Pulmonary artery endothelial cell (primary cell): ENCODE measurements at places on chromosomes 5 and 9.

- no peak for DNase-seq
Measured at GRCh38 chr5:1247811-1248210, 22.6 kb downstream of the SLC6A18 start.

DNA sequence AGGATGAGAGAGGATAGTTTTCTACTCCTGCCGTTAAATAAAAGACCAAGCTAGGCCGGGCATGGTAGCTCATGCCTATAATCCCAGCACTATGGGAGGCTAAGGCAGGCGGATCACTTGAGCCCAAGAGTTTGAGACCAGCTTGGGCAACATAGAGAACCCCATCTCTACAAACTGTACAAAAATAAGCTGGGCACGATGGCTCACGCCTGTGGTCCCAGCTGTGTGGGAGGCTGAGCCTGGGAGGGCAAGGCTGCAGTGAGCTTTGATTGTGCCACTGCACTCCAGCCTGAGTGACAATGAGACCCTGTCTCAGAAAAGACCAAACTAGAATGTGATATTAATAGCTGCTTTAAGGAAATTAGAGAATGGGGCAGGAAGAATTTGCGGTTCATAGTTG, 158.4 kb downstream of the NIPBL start:
- no peak for DNase-seq

GRCh38 chr5:109759306-109759705, 69.6 kb downstream of the MAN2A1 start:
- DNase-seq: peak; percentile 54

- no peak for DNase-seq
Measured at GRCh38 chr5:126002222-126002897, 420.8 kb upstream of the GRAMD2B start.

DNA sequence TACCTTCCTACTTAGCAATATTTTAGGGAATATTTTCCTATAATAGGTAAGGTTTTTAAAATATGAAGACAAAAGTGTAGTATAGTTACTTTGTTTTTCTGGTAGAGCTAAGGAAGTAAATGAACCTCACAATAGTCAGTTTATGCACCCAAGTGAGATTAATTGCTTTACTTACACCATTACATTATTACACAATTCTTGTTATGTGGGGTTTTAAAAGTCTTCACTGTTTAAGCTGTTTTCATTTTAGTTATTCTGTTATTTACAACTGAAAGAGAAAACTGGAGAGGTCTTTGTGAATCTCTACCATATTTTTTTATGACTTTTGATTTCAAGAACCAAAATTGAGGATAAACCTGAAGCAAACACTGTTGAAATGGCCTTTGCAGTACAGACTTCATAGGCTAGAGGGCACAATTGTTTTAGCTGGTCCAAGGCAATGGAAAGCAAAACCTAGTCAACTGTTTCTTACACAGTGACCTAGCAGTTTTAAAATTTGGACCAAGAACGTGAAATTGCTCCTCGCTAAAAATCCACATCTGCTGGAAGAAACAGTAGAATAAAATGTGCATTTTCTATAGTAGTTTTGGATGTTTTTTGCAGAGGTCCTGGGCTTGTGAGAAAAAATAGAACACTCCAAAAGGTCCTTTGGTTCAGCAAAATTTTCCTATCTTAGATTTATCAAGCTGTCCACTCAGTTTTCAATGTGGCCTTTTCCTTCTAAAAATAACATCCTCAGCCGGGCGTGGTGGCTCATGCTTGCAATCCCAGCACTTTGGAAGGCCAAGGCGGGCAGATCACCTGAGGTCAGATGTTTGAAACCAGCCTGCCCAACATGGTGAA, 66.4 kb upstream of the FER start:
- peak; percentile 20 for DNase-seq

DNA sequence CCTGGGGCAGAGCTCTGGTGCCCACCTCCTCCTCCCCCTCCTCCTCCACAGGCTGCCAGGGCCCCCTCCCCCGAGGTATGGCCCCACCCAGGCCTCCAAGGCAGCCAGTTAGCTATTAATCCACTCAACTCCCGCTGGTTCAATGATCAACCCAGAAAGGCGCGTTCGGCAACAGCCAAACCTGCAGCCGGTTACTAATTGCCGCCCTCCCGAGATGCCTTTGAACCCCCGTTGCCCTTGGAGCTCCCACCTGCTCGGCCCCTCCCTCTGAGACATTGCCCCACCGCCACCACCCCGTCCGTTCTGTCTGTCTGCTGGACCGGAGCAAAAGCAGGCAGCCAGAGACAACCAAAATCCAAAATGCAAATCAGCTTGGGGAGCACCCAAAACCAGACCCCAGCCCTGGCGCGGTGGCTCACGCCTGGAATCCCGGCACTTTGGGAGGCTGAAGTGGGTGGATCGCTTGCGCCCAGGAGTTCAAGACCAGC, 25.8 kb downstream of the NOTCH1 start:
- no peak for DNase-seq

GRCh38 chr5:81121836-81122630, 111.1 kb upstream of the CKMT2 start:
- DNase-seq: no peak

DNA sequence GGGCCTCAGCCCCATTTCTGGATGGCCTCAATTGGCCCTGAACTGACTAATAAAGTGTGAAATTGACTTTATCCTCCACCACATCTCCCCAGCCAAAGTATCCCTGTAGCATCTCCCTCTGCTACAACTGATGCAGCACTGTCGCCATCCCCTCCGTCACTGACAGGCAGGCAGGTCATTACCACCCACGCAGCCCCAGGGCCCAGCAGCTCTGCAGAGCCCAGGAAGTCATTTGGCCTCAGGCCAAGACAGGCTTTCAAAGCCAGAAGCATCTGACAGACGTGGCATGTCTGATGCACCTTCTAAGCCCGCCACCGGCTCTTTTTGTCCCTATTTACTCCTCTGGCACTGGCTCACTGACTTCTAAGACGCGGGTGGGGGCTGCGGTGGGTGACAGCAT, 65.3 kb downstream of the ARHGEF37 start:
- DNase-seq: no peak

- no peak for DNase-seq
Measured at GRCh38 chr9:34559624-34560455, 29.7 kb downstream of the CNTFR start.

DNA sequence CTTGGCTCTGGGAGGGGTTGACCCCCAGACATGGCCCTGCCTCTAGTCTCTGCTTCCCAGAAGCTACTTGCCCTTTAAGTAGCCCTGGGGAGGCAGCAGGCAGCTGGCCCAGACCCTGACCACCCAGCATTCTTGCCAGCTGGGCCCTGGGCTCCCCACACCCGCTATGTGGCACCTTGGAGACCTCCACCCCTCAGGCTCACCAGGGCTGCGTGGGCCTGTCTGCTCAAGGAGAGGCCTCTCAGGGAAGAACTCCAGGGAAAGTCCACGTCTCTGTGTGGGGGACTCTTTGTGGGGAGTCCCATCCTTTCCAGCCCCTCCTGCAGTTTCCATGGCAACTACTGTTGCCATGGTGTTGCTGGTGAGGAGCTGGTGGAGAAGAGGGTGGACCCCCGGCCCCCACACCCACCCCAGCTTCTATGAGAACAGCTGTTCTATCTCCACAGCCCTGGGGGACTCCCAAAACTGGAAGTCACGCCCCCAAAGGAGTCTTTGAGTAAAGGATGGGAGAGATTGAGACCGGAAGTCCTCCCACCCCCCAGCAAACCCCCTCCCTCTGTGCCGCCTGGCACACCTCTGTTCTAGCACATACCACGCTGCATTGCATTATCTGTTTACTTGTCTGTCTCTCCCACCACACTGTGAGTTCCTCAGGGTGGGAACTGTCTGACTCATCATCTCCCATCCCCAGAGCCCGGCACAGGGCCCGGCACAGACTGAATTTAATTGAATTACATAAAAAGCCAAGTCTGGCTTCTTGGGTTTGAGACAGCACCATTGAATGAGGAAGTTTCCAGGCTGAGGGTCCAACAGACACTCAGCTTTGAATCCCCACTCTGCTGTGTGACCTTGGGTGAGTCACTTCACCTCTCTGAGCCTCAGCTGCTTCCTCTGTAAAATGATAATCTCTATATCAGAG, 12.6 kb downstream of the DNM1 start:
- DNase-seq: no peak

DNA sequence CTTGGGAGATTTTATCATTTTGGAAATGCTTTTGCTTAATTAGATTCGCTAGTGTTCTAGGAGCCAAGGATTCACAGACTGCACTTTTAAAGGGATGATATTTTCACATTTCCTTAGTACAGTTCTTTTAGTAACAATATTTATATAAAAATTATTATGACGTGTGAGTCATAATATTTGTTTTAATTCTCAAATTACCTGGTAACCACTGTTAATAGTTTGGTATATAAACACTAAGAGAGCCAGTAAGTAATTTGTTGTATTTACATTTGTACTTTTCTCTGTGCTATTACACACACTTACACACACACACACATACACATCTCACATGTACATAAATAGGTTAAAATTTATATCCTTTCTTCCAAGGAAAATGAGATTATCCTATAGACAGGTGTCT, 58.8 kb upstream of the RAD23B start:
- DNase-seq: no peak

DNA sequence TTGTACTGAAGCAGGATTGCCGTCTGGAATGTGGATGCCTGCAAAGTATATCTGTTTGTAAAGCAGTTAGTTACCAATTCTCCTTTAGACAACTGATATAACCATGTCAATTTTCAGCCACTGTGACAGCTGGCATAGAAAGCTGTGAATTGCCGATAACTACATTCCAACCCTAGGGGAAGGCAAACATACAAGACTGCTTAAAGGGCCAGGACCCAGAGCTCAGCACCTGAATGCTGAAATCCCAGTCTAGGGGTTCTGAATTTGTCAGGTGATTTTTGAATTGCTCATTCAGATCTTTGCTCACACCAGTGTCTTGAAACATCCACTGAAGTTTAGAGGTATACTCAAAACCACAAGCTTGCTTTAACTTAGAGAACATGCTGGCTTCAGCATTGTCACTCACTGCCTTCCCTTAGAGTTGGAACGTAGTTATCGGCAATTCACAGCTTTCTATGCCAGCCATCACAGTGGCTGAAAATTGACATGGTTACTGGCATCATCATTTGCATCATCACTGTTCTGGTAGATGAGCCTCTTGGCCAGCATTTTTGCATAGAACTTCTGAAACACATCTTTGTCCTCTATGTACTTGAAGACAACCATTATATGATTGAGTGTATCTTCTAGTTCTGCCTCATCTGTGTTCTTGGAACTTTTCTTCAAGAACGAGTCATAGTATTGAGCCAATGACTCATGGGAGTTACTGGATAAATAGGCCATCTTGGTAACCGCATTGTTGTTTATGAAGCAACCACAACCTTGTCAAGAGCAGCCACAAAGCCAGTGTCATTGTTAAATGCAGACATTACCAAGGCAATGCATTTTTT, 82.1 kb downstream of the CCDC192 start:
- no peak for DNase-seq

DNA sequence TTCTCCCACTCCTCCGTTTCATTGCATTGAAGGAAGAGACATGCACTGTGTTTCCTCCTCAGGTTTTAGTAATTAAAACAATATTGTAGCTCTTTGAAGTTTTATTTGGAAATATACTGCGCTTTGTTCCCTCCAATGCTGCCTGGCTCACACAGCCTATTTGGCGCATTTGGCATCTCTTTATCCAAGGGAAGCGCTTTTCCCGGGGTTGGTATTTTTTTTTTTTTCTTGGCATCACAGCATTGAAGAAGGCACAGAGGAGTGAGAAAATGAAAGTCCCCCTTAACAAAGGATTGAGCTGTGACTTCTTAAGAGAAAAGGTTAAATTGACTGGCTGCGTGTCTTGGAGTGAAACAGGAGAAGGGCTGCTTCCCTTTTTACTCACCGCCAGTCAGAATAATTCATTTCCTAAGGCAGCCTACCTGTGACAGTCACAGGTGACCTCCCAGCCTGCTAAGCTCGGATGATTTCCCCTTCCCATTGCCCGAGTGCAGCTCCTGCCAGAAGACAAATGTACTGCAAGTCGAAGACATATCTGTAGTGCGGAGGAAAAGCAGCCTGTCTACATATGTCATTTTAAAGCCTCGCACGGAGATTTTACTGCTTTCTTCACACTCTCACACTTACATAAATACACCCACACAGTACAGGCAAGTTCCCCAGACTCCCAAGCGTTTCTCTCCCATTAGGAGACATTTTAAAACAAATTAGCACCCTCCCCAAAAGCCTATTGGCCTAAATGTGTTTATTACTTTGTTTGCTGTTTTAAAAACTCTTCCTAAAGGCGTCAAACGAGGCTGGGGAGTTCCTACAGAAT, 665.5 kb upstream of the ZNF608 start:
- no peak for DNase-seq

GRCh38 chr9:38292480-38292879, 100.0 kb upstream of the ALDH1B1 start:
- no peak for DNase-seq

GRCh38 chr5:96391921-96392320, 41.1 kb downstream of the PCSK1 start:
- peak; percentile 17 for DNase-seq

DNA sequence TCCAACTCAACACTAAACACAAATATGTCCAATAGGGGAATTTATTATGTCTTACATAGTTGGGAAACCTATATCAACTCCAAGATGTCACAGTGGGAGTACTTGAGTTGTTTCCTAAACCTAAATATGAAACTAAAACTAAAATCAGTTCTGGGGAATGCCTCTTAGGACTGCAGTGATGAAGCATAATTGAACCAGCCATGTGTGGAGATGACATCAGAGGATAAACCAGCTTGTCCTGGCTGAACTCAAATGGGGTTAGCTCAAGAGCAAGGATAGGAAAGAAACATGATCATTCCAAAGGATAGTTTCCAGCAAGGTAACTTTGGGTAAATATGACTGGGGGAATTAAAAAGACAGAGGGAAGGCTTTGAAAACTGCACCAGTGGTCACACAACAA, 88.9 kb upstream of the PLPPR1 start:
- DNase-seq: no peak

- no peak for DNase-seq
Measured at GRCh38 chr9:99180199-99180598, 41.5 kb downstream of the ALG2 start.

GRCh38 chr5:133919148-133920136, 49.0 kb downstream of the C5orf15 start:
- no peak for DNase-seq

DNA sequence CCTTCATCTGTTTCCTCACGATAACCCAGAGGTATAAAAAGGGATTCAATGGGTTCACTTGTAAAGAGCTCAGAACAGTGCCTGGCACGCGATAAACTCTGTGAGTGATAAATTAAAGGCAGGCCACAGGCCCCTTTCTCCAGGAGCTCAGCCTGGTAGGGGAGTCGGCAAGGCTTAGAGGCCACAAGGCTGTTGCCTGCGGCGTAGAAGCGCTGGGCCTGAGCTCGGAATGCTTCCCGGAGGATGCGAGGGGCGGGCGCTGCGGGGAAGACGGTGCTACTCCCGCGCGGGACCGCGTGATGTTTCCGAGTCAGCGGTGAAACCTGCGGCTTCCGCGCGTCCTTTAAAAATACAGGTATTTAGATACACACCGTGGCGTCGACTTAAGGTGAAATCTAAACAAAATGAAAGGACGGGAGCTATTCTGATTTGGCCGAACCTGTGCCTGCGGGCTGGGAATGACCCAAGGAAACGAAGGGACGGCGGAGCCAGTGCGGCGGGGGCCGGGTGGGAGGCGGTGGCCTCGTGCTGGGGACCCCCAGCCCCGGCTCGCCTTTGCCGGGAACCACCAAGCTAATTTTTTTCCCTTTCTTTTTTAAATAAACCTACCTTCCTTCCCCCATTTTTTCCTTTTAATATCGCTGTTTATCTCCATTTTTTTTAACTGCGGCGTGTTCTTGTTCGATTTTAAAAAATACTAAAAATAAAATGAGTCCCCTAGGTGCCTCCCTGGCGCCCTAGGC, 6.2 kb downstream of the NKX2-5 start:
- no peak for DNase-seq

- no peak for DNase-seq
Measured at GRCh38 chr9:121394292-121394691, 24.2 kb upstream of the STOM start.

- peak; percentile 71 for DNase-seq
Measured at GRCh38 chr9:136538599-136539426, 7.0 kb downstream of the NOTCH1 start.
